ENCODE measurements at places on chromosomes 3 and 15. TPM values are rescaled to one million over a fixed set of nuclear protein-coding genes. Genes with fewer than 3 reads are reported as not detected.

- no peak overlapping the region for H3K27ac ChIP-seq
- peaks cover under 1% of the 10 kb centered on the region for H3K27me3 ChIP-seq
- no peaks in the 10 kb centered on the region for H3K36me3 ChIP-seq
- H3K4me1 ChIP-seq, result no peaks in the 10 kb centered on the region
Observed at GRCh38 chr3:69901802-69902201, 97.7 kb upstream of the SAMMSON start.

The FETUB gene
- total RNA-seq, result not detected

- peaks cover 4% of the 10 kb centered on the region for H3K36me3 ChIP-seq
- peaks cover 13% of the 10 kb centered on the region for H3K4me1 ChIP-seq
- H3K27me3 ChIP-seq, result no peaks in the 10 kb centered on the region
Observed at GRCh38 chr3:128201158-128201755, 48.0 kb downstream of the EEFSEC start.

The GPX1 gene
- total RNA-seq, result 202 TPM

DNA sequence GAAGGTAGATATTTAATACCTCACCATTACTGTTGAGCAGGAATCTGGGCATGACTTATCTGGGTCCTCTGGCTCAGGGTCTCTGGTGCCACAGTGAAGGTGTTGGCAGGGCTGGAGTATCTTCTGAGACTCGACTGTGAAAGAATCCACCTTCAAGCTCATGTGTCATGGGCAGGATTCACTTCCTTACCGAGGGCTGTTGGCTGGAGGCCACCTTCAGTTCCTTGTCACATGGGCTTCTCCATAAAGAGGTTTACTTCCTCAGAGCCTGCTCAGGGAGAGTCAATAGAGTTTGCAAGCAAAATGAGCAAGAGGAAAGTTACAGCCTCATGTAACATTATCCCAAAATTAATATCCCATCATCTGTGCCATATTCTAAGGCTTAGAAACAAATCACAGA, 459.5 kb downstream of the NR2F2 start:
- no peak for DNase-seq
- H3K36me3 ChIP-seq, result no peaks in the 10 kb centered on the region
- no peaks in the 10 kb centered on the region for H3K27me3 ChIP-seq
- H3K27ac ChIP-seq, result no peak overlapping the region
- H3K4me3 ChIP-seq, result no peak overlapping the region
- H3K4me1 ChIP-seq, result no peaks in the 10 kb centered on the region

The COL6A5 gene
- not detected for total RNA-seq

The NRROS gene
- total RNA-seq, result 26.5 TPM

DNA sequence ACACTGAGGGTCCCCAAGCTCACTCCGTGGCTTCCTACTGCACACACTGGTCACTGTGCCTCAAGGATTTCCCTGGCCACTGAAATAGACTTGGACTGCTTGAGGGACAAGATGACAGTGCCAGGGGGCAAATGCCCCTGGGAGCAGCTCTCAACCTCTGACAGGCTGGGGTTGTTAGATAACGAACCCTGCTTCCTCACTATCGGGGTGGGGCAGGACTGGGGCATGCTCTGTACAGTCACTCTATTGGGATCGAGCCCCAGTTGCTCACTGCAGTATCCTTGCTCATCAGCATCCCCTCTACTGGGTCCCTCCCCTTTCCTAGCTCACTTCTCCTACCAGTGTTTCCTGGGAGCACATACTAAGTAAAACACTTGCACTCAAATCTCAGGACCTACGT, 610.8 kb downstream of the NTRK3 start:
- no peak overlapping the region for H3K4me3 ChIP-seq
- no peaks in the 10 kb centered on the region for H3K27me3 ChIP-seq
- no peaks in the 10 kb centered on the region for H3K36me3 ChIP-seq

The GOLGA8J gene
- not detected for total RNA-seq

- DNase-seq, result peak; percentile 43
- H3K4me3 ChIP-seq, result no peak overlapping the region
- H3K4me1 ChIP-seq, result peaks cover 33% of the 10 kb centered on the region
- H3K27ac ChIP-seq, result peak overlapping the region; percentile 35
- H3K36me3 ChIP-seq, result peaks cover 7% of the 10 kb centered on the region
- no peaks in the 10 kb centered on the region for H3K27me3 ChIP-seq
Observed at GRCh38 chr3:72255791-72256559, 471.0 kb upstream of the PROK2 start.

The STRIT1 gene
- not detected for total RNA-seq
